ENCODE measurements at places on chromosomes 2 and 18.
A peak's percentile ranks its signal among the peaks of the same experiment; 100 is the strongest.

DNA sequence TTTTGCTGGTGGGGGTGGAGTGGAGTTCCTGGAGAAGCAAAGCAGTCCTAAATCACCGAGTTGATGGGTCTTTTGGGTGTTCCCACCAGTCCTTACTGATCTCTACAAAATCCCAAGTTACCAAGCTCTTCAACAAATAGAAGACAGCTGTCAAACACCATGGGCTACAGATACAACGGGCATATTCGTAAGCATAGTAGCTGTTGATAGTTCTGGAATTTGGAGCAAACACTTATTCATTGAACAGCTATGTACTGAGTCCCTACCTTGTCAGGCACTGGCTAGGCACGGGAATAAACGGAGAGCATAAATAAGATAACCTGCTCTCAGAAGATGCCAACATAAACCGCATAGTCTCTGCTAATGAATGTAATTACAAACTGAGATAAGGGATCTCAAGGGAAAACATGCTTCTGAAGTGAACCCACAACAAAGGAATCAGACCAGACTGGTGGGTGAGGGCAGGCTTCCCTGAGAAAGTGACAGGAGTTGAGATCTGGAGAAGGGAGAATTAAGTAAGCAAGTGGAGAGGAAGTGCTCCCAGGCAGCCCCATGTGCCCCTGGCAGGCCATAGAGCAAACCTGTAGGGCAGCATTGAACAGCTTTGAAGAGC, 947 bp upstream of the ANKRD44 start:
- no peak for DNase-seq

DNA sequence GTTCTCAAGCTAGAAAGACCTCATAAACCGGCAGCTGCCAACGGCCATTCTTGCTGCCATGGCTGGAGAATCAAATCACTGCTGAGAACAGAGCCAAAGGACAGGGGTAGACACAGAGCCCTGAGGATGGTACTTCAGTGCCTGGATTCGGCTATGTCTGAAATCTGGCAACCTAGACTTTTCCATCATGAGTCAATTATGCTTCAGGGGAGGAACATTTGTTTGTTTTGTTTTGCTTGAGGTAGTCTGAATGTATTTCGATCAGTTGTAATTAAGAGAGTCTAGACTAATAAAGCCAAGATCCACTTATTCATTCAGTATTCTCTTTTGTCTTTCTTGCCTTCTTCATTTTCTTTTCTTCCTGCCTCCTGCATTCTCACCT, 122.8 kb upstream of the SH3BP4 start:
- DNase-seq = no peak

- no peak for DNase-seq
These were observed 448.0 kb upstream of the SALL3 start for GRCh38 chr18:78531637-78532036.

DNA sequence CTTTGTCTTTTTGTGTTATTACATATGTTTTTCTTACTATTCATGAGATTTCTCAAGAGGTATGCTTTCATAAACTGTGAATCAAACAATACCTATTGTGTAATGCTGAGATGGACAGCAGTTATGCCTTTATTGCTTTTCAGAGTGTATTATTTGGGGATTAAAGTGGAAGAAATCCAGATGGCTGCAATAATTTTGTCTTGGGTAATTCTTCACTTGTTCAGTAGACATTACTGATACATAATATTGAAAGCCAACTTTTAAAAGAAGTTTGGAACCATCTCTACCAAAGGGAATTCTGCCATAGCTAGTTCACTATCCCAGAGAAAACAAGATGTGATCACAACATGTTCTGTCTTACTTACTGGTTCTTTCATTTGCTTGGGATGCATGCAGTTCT, 253.4 kb upstream of the ZSWIM2 start:
- no peak for DNase-seq

DNA sequence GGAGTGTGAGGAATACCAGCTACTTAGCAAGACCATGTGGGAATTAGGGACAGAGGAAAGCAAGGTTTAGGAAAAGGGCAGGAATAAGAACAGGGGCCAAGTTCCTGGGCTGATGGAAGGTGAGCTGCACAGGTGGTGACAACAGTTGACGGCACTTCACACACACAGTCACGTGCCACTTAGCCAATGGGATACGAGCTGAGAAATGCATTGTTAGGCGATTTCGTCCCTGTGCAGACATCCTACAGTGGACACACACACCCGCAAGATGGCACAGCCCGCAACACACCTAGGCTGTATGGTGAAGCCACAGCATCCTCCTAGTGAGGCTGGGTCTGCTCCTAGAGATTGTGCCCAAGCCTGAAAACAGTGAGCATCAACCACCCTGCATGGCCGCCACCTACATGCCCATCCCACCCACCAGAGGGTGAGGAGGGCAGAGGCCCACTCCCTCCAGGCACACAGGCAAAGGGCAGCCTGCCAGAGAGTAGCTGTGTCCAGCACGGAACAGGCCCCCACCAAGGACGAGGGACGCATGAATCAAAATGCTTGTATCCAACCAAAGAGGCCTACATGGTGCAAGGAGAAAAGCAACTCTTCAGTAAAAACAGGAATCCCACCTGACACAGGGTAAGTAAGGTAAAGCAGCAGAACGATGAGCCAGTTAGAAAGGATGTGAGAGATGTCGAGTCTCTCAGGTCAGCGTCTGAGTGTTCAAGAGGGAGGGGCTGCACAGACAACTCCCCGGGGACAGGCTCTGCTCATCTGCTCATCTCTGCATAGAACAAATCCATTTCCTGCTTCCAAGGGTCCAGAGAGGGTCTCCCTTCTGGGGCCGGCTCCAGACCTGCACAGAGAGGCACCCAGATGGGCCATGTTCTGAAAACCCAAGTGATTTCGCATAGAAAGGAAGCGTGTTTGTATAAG, 51.3 kb downstream of the ZNF516 start:
- DNase-seq = no peak

- no peak for DNase-seq
These were observed 77.7 kb downstream of the TRIM43 start for GRCh38 chr2:95669441-95669991.

GRCh38 chr2:161139098-161139987, 20.9 kb upstream of the TANK start:
- peak; percentile 46 for DNase-seq

DNA sequence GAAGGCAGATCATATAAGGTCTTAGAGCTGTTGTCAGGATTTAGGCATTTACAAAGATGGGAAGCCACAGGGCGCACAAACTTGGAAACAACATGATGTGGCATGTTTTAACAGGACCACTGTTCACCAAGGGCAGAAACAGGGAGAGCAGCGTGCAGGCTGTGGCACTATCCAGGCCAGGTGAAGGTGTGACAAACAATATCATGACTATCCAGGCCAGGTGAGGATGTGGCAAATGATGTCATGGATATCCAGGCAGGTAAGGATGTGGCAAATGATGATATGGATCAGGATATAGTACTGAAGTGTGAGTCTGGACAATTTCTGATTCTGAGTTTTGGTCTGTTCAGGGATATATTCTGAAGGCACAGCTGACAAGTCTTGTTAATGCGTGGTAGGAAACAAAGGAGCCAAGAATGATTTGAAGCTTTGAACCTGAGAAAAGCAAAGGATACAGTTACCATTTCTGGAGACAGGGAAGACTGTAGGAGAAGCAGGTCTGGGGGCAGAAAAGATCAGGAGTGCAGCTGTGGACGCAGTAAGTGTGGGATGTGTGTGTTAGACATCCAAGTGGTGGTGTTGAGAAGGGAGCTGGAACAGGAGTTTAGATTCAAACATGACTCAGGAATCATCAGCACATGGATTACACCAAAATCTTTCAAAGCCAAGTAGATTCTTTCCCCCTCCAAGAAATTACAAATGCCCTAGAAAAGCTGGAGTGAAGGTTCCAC, 205.9 kb downstream of the TMEM163 start:
- DNase-seq = no peak

GRCh38 chr18:79983793-79984192, 4.6 kb downstream of the TXNL4A start:
- DNase-seq = no peak

- no peak for DNase-seq
These were observed 367.8 kb upstream of the ID2 start for GRCh38 chr2:8314063-8314462.

GRCh38 chr2:204657024-204657423, 111.7 kb downstream of the PARD3B start:
- DNase-seq = no peak

- DNase-seq = no peak
These were observed 490 bp downstream of the NDUFS1 start for GRCh38 chr2:206158563-206159345.

DNA sequence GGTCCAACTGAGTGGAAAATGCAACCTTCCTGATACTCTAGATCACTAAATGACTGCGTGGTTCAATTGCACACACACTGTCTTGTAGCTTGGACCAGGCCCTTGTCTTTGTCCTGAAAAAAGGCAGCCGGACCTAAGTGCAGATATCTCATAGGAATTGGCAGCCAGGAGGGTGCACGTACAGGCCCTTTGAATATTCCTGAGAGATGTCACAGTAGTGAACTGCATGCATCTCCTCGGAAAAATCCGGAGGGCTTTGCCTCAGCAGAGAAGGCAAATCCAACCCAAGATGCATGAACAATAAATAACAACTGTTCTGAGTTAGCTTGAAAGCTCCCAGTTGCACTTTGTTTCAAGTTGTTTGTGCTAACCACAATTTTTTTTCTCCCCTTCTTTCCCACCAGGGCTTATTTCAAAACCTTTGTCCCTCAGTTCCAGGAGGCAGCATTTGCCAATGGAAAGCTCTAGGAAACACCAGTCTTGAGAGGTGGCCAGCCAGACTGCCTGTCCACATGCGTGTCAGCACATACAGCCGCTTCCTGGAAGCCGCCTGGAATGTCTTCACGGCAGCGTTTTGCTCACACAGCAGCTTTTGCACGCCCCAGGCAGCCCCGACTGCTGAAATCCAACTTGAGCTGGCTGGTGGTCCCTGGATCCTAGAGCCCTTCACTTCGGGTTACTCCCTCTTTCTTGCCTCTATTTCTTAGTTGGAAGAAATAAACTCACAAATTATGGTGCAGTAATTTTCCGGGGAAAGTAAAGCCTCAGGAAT, 54.4 kb upstream of the FOSL2 start:
- no peak for DNase-seq

DNA sequence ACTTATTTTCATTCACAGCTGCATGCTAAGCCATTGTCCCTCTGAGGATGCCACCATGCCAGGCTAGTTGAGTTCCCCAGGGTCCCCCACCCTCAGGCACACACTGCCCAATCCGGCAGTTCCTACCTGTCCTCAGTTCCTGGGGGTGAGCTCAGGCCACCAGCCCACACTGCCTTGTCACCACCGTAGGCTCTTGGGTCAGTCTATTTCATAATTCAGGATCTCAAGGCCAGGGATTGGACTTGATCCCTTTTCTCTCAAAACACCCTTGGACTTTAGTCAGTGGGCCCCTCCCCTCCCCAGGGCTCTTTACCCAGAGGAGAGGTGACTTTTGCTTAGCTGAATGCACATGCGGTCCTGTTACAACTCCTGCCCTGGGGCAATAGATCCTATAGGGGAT, 18.7 kb upstream of the MC2R start:
- no peak for DNase-seq

GRCh38 chr18:361941-362310, 94.1 kb upstream of the THOC1 start:
- no peak for DNase-seq

GRCh38 chr18:67072791-67073190, 443.7 kb downstream of the DSEL start:
- DNase-seq = no peak

GRCh38 chr2:206846331-206846730, 80.9 kb downstream of the FASTKD2 start:
- DNase-seq = no peak

DNA sequence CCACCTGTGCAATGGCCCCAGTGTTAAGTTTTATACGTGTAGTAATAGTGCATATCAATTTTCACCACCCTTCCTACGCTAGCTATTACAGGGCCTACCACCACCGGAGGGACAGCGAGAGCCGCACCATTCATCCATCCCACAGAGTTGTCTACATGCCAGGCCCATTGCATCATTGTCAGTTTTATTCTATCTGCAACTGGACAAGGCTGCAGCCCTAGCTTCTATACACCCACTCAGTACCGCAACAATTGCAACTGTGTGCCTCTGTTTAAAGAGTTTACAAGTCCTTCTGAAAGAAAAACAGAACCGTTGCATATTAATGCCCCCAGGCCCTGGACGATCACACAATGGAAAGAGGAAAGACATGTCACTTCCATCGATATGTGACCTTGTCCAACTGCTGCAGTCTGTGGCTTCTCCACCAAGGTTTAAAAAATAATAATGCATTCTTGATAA, 58.6 kb downstream of the ZEB2 start:
- no peak for DNase-seq

DNA sequence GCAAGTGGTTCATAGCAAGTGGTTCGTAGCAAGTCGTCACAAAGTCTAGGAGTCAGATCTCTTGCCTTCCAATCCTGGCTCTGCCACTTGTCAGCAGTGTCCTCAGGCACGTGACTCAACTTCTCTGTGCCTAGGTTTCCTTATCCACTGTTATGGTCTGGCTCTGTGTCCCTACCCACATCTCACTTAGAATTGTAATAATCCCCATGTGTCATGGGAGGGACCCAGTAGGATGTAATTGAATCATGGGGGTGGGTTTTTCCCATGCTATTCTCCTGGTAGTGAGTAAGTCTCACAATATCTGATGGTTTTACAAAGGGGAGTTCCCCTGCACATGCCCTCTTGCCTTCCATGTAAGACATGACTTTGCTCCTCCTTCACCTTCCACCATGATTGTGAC, 51.8 kb upstream of the AP1S3 start:
- DNase-seq = no peak

- DNase-seq = no peak
These were observed 40.1 kb upstream of the SOS1 start for GRCh38 chr2:39160982-39161381.

DNA sequence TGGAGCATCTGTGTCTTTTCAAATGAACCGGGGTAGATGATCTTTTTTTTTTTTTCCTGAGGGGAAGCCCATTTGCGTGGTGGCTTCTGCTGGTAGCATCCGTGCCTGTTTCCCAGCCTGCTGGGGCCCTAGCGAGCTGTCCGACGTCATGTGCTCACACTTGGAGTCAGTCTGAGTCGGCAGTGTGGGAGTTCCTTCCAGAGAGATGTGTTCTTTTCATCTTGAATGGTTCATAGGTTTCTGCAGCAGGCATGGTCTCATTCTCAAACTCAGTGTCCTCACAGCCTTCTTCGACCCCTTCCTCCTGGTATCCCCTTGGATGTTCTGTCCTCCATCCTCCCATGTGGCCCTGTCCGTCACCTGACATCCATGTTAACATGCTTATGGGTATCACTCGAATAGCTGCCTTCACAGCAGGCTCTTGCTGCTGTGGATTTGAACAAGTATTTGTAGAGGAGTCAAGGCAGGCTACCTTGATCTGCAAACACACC, 51.0 kb downstream of the LDLRAD4 start:
- DNase-seq = no peak

Measured in CD8-positive, alpha-beta memory T cell (primary cell).